GM23338 (cell line): ENCODE measurements at places on chromosomes 12 and 14. TPM values are rescaled to one million over a fixed set of nuclear protein-coding genes. Genes with fewer than 3 reads are reported as not detected.
A peak's percentile ranks its signal among the peaks of the same experiment; 100 is the strongest.

- DNase-seq = no peak
Measured at GRCh38 chr14:77185093-77185465, 3.5 kb downstream of the TMEM63C start.

GRCh38 chr12:95608252-95609033 is 57.2 kb upstream of the USP44 start:
- DNase-seq = peak; percentile 67

GRCh38 chr12:111440152-111440551 is 34.4 kb downstream of the SH2B3 start:
- no peak for DNase-seq

The KRT79 gene
- total RNA-seq = 0.21 TPM in 1 of 2 replicates, not detected in the other

GRCh38 chr12:24152270-24152669 is 202.8 kb upstream of the SOX5 start:
- no peak for DNase-seq

The KCNK13 gene
- total RNA-seq = 0.89 and 1.0 TPM in 2 replicates

DNA sequence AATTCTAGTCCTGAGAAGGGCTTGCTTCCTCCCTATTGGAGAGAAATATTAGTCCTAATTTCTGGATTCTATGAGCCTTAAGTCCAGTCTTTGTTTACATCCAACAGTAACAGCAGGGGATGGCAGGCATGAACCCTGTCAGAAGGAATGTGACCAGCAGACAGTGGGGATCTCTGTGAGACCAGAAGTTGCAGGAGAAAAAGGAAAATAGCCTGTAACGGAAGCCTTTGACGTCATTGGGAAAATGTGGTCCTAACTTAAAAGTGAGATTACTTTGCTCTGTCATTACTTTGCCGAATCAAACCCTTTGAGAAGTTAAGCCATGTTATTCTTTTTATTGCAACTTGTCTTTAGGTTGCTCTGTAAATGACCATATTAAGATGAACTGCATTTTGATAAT is 218.2 kb upstream of the PRICKLE1 start:
- no peak for DNase-seq
